ENCODE measurements at places on chromosomes 3 and 15.

DNA sequence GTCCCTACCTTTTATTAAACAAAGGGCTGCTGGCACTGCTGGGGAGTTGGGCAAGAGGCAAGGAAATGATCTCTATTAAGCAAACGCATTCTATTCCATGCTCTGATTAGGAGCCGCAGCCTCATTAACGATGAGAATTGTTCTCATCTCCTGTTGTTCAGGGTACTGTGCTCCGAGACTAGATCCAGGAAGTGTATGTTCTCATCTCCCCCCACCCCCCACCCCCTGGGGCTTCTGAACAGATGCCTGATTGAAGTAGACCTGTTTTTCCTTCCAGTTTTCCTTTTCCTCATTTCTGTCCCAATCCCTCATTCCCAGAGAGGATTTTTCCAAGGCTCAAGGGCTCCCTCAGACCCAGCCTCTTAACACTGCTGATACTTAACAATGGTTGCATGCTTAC is 81.6 kb upstream of the FEZF2 start:
- no peak for DNase-seq

GRCh38 chr15:36831125-36831903 is 251.9 kb downstream of the CDIN1 start:
- no peak for DNase-seq

DNA sequence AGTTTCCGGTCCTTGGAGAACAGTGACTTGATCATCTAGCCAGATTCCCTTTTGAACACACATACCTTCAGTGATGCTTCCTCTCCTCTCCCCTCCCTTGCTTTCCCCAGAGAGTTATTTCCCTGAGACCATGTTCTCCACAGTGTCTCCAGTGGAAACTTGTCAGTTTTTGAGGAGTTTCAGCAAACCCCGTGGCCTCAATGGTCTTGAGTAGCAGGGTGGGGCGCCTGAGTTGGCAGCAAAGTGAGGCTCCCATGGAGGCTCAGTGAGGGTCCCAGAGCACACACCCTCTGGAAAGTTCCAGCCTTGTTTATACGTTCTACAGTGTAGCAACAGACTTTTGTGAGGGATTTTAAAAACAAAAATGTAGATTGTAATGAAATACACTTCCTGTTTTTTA is 135.1 kb downstream of the LRRC28 start:
- DNase-seq, result no peak

DNA sequence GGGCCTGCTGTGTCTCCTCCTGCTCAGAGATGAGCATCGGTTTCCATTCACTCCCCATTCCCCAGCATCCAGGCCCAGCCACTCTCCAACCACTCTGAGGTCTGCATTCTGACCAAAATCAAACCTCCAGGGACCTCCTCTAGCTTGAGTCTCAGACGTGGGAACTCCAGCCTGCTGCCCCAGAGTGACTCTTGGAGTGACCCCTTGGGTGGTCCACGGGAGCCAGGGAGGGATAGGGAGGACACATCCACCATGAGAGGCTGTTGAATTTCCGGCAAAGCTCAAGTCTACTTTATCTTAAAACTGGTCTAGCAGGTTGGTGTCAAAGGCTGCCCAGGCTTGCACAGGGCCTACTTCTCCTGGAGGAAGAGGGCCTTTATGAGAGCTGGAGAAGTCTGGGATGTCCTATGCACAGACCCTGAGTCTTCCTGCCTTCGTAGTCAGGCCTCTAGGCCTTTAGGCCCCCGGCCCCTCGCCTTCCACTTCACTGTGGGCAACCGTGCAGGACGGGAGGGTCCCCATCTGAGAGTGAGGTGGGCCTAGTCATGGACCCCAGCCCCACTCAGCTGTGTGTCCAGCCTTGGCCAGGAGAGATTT is 8.9 kb downstream of the CISH start:
- no peak for DNase-seq

DNA sequence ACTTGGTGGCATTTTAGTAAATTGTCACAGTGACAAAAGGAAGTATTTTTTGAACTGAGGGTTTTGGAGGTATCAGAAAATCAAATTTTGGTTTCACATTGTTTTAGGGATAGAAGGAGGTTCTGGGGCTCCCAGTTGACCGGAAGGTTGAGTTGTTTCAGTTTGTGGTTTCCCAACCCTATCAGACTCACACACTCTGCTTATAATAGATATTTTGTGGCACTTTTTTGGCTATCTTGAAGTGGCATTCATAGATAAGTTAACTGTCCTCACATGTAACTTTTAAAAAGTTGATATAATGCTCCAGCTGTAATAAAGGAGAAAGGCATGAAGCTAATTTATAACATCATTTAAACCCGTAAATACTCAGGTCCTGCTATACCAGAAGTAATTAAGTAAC is 12.8 kb downstream of the ARMC8 start:
- no peak for DNase-seq

DNA sequence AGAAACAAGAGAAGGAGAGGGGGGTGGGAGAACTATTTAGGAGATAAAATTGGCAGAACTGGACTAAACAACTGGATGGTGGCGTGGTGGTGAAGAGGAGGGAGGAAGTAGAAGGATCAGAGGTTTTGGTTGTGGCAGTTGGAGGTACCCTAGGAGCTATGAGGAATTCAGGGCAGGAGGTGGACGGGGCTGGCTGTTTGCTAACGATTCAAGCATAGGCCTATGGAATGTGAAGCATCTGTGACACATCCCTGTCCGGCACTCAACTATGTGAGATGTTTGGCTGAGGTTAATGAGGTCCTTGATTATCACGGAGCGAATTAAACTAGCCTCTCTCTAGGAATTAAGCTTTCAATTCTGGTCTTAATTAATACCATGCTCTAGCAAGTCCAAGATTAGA is 13.5 kb downstream of the TARS3 start:
- DNase-seq, result no peak

DNA sequence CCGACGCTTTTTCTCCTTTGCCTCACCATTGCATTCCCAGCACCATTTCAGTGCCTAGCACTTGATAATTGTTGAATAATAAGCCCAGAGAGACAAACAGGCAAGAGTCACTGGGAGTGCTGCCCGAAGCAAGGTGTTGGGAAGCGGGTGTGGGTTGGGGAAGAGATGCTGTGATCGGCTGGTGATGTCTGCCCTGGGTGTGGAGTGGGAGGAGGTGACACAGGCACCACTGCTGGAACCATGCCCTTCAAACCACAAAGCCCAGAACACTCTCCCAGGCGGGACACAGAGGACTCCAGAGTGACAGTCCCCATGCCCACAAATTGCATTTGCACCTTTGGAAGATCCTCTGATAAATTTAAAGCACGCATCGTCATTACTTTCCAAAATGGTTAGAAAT is 148.2 kb downstream of the CHSY1 start:
- no peak for DNase-seq

GRCh38 chr3:180142041-180142440 is 105.3 kb upstream of the PEX5L start:
- no peak for DNase-seq

Measured in activated naive CD4-positive, alpha-beta T cell treated with Interleukin-2 at 50 U/mL for 16 hours (primary cell).